ENCODE measurements at places on chromosomes 3 and 15.

- DNase-seq = no peak
Measured at GRCh38 chr3:10745392-10745791, 70.6 kb upstream of the SLC6A11 start.

GRCh38 chr15:75197062-75197630 lies 4.5 kb upstream of the C15orf39 start:
- no peak for DNase-seq

DNA sequence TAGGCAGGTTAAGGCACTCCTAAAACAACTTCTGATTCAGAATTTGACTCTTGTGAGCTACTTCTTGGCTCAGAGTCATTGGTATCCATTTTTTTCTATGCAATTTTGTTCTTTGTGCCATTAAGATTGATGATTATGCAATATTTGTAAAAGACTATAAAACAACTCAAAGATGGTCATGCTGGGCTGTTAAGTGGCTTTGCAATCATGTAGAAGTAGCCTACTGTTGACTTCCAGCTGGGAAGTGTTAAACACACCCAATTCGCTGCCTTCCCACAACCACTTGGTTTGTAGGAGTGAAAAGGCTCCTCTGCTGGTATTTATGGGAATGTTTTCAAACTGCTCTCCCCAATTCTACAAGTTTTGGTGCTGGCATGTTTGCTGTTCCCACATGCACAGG lies 74.7 kb upstream of the COL6A6 start:
- no peak for DNase-seq

DNA sequence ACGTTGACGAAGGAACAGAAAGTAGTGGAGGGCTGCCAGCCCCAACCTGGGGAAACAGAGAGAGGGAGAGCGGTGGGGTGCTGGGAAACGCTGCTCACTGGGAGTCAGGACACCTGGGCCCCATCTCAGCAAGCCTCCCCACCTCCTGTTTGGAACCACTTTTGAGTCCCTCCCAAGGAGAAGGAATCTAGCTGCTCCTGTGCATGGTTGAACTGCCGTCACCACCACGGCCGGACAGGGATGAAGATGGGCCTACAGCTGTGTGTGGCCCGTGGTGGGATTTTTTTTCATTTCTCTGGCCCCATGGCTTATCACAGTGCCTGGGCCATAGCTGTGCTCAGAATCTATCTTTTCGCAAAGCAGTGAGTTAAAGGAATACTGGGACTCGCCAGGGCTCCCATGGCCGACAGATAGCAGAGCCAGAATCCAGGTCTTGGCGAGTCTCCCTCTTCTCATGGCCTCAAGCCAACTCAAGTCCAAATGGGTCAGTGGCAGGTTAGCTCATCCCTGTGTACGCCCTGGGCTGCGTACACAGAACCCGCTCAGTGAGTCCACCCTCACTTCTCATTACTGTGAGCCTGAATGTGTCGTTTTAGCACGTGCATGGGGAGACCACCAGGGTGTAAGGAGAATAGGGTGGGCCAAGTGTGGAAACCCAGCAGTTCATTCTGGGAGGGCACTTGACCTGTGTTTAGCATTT lies 271.2 kb downstream of the FAM43A start:
- DNase-seq = no peak

DNA sequence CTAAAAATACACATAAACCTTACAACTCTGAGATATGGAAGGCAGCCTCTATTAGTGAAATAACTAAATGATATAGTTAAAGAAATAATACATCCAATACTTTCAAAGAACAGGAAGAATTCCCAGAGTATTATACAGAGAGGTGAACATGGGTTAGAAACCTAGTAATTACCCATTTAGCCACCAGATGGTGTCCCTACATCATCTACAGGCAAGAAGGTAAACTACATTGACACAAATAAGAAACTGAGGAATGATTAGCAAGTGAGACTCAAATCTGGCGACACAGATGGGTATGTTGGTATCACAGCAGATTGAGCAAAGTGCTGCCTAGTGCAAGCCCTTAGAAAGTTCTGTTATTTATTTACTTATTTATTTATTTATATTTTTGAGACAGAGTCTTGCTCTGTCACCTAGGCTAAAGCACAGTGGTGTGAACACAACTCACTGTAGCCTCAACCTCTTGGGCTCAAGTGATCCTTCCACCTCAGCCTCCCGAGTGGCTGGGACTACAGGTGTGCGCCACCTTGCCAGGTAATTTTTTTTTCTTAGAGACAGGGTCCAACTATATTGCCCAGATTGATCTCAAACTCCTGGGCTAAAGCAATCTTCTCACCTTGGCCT lies 28.2 kb downstream of the NEK4 start:
- no peak for DNase-seq

- DNase-seq = no peak
Measured at GRCh38 chr3:50509715-50510114, 6.3 kb upstream of the CACNA2D2 start.

GRCh38 chr3:67540198-67540894 lies 114.1 kb downstream of the SUCLG2 start:
- DNase-seq = no peak

- no peak for DNase-seq
Measured at GRCh38 chr3:42094691-42095391, 3.7 kb downstream of the TRAK1 start.
